Activated naive CD8-positive, alpha-beta T cell treated with anti-CD3 and anti-CD28 coated beads for 36 hours (primary cell): ENCODE measurements at places on chromosomes 1 and 21. TPM values are rescaled to one million over a fixed set of nuclear protein-coding genes. Genes with fewer than 3 reads are reported as not detected.

The LEFTY2 gene
- total RNA-seq: not detected

The PDC gene
- total RNA-seq: not detected

The IFNGR2 gene
- total RNA-seq: 5.7 TPM

GRCh38 chr1:247304031-247304430 is 27.6 kb downstream of the ZNF496 start:
- DNase-seq: no peak

- DNase-seq: no peak
Measured at GRCh38 chr1:230495076-230495475, 68.9 kb upstream of the PGBD5 start.

GRCh38 chr1:60890664-60891063 is 191.7 kb upstream of the NFIA start:
- DNase-seq: no peak

GRCh38 chr1:207004931-207005830 is 27.4 kb downstream of the C1orf116 start:
- no peak for DNase-seq

DNA sequence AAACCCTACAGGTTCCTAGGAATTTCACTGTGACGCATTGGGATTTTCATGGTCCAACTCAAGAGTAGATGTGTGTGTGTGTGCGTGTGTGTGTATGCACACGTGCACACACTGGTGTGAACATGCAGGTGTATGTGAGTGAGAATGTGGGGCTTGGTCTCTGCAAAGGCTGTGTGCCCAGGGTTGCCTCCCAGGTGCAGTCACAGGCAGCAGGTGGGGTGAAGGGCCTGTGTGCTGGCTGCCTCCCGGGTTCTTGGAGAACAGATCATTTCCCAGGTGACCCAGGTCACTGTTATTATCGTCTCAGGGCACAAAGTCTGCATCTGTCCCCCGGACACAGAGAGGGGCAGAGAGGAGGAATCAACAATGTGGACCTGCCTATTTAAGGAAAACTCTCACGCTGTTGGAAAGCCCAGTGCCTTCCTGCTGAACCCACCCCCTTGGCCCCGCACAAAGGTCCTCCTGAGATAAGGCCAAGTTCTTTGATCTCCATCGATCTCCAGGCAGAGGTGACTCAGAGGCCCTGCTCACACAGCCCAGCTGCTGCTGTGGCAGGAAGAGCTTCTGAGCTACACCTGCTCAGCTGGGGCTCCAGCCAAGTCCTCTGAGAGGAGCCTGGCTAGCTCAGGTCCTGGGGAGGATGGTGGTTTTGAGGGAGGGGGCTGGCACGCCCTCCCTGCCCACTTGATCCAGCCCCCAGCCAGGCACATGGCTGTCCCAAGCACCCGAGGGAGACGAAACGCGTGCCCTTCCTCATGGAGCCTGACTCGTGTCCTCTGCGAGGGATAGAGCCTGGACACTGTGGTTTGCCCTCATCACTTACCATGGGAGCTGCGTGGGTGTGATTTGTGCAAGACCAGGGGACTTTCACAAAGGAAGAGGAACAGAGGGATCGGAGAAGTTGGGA is 134.0 kb upstream of the ARHGEF16 start:
- DNase-seq: no peak

GRCh38 chr1:205504311-205505075 is at the start of gene CDK18:
Gene CDK18 (plus strand): TSS chr1:205504669. CDS start chr1:205523168, 18,499 bp downstream.
- DNase-seq: peak; percentile 46

- peak; percentile 40 for DNase-seq
Measured at GRCh38 chr1:213987422-213987926, 299 bp upstream of the PROX1 start.

DNA sequence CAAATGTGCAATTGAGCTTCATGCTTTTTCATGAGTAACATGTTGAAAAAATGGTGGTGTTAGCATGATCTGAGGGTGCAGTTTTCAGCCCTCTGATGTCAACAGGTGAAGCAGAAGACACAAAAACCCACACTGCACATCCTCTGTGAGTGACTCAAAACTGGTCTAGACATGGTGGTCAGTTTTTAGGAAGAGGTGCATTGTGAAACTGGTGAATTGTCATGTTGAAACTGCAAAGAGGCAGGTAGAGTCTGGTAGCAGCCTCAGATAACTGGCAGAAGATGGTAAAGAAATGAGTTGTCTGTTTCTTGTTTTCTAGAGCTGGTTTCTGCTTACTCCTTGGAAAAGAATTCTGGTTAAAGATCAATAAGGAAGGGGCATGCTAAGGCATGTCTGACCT is 97.3 kb upstream of the HMCN1 start:
- DNase-seq: peak; percentile 36
